ENCODE measurements at places on chromosomes 4 and X.

DNA sequence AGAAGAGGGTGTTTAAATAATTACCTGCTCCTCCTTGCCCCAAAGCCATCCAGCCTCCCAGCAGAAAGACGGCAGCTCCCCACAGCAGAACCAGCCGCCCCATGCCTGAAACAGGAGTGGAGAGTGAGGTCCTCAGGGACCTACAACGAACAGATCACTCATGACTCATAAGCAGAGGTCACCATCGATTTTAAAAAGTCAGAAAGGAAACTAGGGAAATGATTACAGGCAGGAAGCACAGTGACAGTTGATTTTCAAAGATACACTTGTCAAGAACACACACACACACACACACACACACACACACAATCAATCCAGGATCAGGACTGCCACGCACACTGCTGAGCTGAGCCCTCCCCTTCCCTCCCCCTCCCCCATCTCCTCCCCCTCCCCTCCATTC is at the start of gene CRLF2:
CRLF2 (minus strand) TSS at position 118 of the 400 bp plus-strand sequence; CDS start at position 103, 15 bp downstream.
- peak; percentile 25 for DNase-seq

- peak; percentile 94 for DNase-seq
These were observed 60.2 kb upstream of the CBR4 start for GRCh38 chr4:169070071-169070894.

DNA sequence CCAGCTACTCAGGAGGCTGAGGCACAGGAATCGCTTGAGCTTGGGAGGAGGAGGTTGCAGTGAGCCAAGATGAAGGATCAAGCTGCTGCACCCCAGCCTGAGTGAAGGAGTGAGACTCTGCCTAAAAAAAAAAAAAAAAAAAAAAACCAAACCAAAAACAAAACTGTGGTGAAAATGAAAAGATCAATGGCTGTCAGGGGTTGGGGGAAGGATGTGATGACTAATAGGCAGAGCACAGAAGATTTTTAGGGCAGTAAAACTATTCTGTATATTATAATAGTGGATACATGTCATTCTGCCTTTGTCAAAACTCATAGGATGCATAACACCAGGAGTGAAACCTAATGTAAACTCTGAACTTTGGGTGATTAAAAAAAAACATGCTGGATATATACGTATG is 69.9 kb upstream of the ELOVL6 start:
- no peak for DNase-seq

DNA sequence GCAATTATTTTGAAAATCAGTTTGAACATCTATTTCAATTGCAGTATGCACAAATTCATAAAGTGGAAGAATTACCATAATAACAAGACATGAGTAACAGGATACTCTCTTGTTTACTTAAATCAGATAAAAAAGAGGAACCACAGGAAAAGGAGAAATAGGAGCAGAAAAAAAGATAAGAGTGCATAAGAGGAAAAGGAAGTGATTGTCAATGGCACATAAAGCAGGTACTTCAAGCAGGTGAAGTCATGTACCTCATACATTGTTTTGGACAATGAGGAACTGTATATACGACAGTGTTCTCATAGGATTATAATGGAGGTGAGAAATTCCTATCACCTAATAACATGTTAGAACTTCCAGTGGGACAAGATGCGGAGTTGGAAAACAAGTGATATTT is 334.5 kb upstream of the PCDH7 start:
- no peak for DNase-seq

GRCh38 chr4:47882228-47882627 is 32.2 kb downstream of the NFXL1 start:
- DNase-seq = no peak

- no peak for DNase-seq
These were observed 757.8 kb upstream of the HS3ST1 start for GRCh38 chr4:12186526-12186925.

- no peak for DNase-seq
These were observed 612.5 kb upstream of the TECRL start for GRCh38 chr4:65021737-65022136.

GRCh38 chr4:52951016-52951415 is 88.9 kb downstream of the RASL11B start:
- no peak for DNase-seq

GRCh38 chr4:156767911-156768415 is 203.6 kb downstream of the PDGFC start:
- DNase-seq = no peak

GRCh38 chr4:98748609-98749008 is 90.2 kb upstream of the TSPAN5 start:
- no peak for DNase-seq

- peak; percentile 52 for DNase-seq
These were observed 23.3 kb downstream of the RPGR start for GRCh38 chrX:38304010-38304409.

GRCh38 chrX:132634521-132634920 is 145.7 kb upstream of the MBNL3 start:
- DNase-seq = no peak

GRCh38 chrX:7420717-7421116 is 272.8 kb upstream of the PUDP start:
- no peak for DNase-seq

DNA sequence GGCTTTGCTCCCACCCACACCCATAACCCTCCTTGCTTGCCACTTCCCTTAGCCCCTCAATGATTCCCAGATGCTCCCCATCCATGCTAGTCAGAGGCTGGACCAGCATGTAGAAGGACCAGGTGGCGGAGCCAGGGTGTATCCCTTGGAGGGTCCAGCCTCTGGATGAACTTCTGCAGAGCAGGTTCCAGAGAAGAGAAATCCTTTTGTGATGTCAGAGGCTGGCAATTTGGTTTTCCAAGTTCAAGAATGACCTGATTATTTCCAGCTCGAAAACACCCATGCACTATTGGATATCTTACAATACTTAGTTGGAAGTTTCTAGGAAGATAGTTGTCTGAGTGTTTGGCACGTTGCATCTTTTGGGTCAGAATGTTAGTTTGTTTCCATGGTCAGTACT is 168.3 kb upstream of the RPS6KA3 start:
- DNase-seq = no peak

GRCh38 chr4:845233-845835 is 19.4 kb upstream of the CPLX1 start:
- DNase-seq = peak; percentile 89

DNA sequence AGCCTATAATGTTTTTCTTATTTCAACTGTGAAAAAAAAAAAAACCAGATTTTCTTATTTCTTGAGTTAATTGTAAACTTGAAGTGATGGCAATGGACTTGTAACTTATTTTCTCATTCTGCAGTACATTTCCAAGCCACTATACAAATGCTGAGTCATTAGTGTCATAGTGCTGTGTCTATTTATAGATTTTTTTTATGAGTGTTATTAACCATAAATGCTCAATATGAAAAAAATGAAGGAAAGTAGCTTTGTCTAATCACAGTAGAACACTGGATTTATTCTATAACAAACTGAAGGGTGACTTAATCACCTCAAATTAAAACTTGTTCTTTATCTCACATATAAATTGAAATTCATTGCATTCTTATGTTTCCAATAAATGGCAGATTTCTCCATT is 718.6 kb downstream of the CCSER1 start:
- DNase-seq = no peak

DNA sequence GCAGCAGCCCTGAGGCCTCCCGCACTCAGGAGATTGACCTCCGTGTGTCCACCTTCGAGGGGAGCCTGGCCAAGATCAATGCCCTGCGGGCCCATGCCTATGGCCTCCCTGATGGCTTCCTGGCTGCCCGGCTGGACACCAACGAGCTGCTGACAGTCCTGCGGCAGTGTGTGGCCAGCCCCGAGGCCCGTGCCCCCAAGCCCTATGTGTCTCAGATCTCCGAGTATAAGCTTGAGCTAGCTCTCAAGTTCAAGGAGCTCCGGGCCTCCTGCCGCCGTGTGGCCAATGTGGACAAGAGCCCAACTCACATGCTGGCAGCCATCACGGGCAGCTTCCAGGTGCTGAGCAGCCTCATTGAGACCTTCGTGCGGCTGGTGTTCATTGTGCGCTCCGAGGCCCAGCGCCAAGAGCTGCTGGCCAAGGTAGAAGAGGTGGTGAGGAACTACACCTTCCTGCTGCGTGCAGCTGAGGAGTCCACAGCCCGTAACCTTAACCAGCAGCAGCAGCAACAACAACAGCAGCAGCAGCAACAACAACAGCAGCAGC is 25.5 kb upstream of the PRPS1 start:
- DNase-seq = no peak

DNA sequence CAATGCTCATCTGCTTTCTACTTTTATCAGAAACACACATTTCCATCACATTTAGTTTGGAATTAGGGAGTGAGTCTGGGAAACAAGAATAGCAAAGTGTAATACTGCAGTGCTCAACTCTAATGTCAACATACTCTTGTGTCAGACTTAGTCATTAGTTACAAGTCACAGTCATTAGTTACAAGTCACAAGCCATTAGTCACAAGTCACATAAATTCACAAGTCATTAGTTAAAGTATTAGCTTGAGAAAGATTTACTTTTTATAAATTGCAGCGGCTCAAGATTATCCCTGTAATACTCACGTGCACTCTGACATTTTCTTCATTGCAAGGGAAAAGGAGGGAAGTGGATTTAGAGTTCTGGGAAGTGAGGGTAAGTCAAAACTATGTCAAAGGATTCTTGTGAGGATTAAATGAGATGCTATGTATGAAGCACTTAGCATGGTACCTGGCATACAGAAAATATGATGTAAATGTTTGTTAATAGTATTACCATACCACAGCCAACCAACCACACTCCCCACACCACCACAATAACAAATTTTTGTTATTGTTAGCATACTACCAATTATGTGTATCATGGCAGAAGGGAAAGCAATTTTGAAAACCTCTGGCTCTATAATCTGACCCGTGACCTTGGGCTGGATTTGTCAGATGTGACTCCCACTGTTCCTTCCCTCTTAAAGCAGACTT is 116.6 kb downstream of the ARHGAP24 start:
- DNase-seq = peak; percentile 68

DNA sequence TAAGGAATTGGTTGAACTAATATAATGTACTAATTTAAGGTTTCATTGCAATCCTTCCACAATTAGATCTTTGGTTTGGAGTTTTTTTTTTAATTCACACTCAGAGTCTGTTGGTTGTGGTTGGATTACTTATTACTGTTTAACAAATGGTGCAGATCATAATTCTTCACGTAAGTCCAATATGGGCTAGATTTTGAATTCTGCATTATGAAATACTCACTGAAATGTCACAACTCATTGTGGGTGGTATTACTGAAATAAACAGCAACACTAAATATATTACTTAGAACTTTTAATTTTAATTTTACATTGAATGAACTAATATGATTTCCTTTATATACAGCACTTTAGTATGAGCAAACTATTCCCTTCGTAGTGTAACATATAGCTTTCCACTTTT is 94.2 kb upstream of the MYOZ2 start:
- DNase-seq = no peak

DNA sequence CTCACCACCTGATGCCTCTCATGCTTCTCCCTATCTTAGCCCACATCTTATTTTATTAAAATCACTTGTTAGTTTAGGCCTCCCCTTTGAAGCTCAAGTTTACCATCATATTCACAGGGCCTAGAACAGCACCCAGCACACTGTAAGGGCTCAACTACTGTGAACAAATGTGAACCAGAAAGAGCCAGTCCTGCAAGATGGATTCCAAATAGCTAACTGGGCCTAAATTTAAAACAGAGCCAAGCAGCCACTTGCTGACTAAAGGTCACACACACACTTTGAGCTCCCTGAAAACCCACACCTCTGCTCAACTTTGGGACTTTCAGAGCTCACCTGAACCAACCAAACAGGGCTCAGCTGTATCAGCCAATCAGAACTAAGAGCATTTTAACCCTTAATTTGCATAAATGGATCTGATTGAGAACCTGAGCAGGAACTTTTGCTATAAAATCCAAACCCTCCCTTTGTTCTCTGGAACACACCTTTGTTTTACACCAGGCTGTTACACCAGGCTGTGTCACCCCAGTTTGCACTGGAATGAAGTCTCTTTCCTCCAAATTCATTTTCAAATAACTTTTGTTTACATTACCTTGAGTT is 62.1 kb upstream of the EXOC1L start:
- DNase-seq = no peak
